ENCODE measurements at places on chromosomes 3 and 15. TPM values are rescaled to one million over a fixed set of nuclear protein-coding genes. Genes with fewer than 3 reads are reported as not detected.

LINGO1 gene
- total RNA-seq: 0.94 TPM

GALNT15 gene
- total RNA-seq: 92.7 TPM

EIF4A2 gene
- 531 TPM for total RNA-seq

VIPR1 gene
- 3.6 TPM for total RNA-seq

FBLN2 gene
- total RNA-seq: 45.7 TPM

DNA sequence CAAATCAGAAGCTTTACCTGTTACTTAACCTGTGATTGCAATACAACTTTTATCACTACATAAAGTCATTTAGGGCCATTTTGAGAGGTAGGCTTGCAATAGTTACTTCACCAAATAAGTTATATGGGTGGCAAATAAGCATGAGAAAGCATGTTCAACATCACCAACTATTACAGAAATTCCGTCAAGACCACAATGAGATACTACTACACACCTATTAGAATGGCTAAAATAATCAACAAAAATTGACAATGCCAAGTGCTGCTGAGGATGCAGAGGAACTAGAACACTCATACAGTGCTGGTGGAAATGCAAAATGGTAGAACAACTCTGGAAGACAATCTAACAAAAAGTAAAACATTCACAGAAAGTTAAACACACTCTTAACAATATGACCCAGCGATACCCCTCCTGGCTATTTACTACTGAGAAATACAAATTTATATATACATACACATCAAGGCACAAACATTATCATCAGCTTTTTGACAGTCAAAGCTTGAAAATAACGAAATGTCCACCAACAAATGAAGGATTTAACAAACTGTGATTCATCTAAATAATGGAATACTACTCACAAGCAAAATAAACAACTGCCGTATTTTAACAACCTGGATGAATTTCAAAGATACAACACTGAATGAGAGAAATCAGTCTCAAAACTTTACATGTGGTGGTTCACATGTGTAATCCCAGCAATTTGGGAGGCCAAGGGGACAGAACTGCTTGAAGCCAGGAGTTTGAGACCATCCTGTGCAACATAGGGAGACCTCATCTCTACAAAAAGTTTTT is 82.9 kb downstream of the MYO9A start:
- no peak for DNase-seq

DNA sequence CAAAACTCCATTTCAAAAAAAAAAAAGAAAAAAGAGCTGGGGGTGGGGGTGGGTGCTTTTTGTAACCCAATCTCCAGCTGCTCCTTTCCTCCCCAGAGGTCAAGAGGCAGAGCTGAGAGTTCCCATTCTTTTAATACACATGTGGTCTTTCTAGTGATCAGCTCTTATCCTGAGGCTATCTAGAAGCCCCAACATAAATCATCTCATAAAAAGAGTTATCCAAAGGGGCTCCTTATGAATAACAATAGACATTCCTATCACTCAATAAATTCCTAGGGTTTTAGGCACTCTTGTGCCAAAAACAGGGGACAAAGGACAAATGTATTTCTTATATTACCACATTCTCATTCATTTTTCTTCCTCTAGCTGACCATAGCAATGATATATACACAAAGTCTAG is 25.1 kb upstream of the GAP43 start:
- DNase-seq: no peak

DNA sequence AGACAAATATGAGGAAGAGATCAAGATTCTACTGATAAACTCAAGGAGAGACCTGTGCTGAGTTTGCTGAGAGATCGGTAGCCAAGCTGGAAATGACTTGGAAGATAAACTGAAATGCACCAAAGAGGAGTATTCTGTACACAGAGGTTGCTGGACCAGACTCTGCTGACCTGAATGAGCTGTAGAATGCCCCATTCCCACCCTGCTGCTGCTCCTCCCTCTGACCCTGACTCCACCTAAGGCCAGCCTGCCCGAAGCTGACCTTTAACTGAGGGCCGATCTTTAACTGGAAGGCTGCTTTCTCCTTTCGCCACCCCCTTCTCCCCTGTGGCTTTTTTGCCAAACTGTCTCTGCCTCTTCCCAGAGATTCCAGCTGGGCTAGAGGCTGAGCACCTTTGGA is 34.6 kb downstream of the CDIN1 start:
- DNase-seq: no peak

DNA sequence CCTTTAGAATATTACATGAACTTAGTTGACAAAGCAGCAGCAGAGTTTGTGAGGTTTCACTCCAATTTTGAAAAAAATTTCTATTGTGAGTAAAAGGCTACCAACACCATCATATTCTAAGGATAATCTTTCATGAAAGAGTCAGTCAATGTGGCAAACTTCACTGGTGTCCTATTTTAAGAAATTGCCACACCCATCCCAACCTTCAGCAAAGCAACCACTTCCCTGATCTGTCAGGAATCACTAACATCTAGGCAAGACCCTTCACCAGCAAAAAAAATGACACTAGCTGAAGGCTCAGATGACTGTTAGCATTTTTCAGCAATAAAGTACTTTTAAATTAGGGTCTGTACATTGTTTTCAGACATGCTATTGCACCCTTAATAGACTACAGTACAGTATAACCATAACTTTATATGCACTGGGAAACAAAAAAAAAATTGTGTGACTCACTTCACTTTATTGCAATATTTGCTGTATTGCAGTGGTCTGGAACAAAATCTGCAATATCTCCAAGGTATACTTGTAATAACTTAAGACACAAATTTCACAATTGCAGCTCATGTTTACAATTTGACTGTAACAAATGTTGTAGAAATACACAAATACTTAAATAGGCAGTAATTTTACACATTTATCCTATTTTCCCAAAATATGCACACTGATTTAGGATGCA is 38.9 kb upstream of the ALCAM start:
- no peak for DNase-seq

DNA sequence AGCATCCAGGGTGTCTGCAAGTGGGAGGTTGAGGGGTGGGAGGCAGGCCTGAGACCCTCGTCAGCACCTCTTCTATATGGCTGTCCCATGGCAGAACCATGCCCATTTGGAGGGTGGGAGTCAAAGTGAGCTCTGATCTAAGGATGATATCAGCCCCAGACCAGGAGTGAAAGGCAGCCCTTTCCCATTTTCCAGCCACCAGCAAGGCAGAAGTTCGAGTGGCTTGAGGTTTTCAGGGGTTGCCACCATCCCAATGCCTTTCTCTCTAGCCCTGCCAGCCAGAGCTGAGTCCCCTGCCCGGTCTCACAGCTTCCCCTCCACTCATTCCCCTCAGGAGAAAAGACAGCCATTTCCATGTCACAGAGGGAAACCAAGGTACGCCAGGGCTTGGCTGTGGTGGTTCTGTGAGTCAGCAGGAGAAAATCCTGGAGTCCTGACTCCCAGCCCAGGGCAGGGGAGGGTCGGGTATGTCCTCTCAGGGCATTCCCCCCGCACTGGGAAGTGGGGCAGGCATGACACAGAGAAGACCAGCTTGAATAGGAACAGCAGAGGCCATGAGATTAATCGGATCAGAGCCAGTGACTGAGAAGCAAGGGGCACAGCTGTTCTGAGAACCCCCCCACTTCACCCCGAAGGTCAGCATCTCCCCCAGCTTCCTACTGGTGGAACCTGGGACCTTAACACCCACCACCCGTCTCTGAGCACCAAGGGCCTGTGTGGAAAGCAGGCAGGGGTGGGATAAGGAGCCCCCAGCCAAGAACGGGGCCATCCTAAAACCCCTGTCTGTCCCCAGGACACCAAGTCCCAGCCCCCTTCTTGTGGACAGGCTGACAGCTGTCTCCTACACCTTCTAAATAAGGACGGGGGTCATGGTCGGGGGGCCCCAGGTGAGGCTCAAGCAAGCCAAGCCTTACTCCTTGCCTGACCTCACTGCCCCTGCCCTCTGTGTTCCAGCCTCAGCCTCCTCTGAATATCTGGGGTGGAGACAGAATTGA is 965 bp upstream of the SLC38A3 start:
- no peak for DNase-seq
